Osteocyte (in vitro differentiated cells): ENCODE measurements at places on chromosomes 3 and 15.

- H3K4me1 ChIP-seq: no peaks in the 10 kb centered on the region
- DNase-seq: no peak
- H3K4me3 ChIP-seq: no peak overlapping the region
- H3K27ac ChIP-seq: no peak overlapping the region
- H3K36me3 ChIP-seq: no peaks in the 10 kb centered on the region
Observed at GRCh38 chr3:68142441-68142840, 488.0 kb upstream of the SUCLG2 start.

- H3K36me3 ChIP-seq: peaks cover 4% of the 10 kb centered on the region
- H3K27me3 ChIP-seq: no peaks in the 10 kb centered on the region
- no peak for DNase-seq
- no peaks in the 10 kb centered on the region for H3K4me1 ChIP-seq
- no peak overlapping the region for H3K27ac ChIP-seq
Observed at GRCh38 chr3:125220183-125220582, 7.6 kb upstream of the SLC12A8 start.

GRCh38 chr15:26682598-26683164 lies 90.2 kb downstream of the GABRB3 start:
- H3K27me3 ChIP-seq: no peaks in the 10 kb centered on the region
- no peak overlapping the region for H3K4me3 ChIP-seq

- H3K4me3 ChIP-seq: no peak overlapping the region
- H3K36me3 ChIP-seq: no peaks in the 10 kb centered on the region
- peaks cover 27% of the 10 kb centered on the region for H3K4me1 ChIP-seq
Observed at GRCh38 chr3:171643681-171644080, 166.6 kb downstream of the PLD1 start.

DNA sequence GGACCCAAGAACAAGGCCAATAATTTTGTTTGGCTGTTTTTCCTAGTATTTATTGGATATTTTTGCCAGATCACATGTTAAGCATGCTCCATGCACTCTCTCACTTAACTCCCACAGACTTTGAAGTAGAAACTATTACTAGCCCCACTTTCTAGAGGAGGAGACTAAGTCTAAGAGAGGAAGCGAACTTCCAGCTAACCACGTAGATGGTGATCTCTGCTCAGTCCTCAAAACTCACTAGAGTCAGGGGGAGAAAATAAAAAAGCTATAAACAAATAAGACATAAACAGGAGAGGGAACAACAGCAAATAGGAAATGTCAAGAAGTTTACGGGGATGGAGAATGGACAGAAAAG lies 481.0 kb upstream of the PROK2 start:
- no peak overlapping the region for H3K4me3 ChIP-seq
- no peaks in the 10 kb centered on the region for H3K36me3 ChIP-seq
- H3K4me1 ChIP-seq: peaks cover 48% of the 10 kb centered on the region
- H3K27ac ChIP-seq: no peak overlapping the region

DNA sequence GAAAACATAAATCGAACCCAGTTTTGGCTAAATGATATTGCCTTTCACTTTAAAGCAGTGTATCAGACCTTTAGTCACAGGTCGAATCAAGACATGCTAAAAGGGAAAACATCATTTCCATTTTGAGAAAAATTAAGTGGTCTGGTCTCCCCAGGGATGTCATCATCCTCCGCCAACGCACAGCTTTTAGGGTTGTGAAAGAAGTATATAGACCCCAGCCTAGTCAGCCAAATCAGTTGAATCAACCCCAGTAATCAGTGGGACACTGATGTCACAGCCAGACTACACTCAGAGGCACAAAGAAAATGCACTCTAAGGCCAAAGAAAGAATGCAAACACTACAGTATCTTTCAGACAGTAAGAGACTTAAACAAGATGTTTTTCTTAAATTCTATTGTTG lies 187.4 kb downstream of the ZIC4 start:
- no peak overlapping the region for H3K27ac ChIP-seq
- no peaks in the 10 kb centered on the region for H3K4me1 ChIP-seq
- H3K4me3 ChIP-seq: no peak overlapping the region
- no peak for DNase-seq

- H3K4me1 ChIP-seq: peaks cover 22% of the 10 kb centered on the region
- H3K4me3 ChIP-seq: no peak overlapping the region
- H3K27me3 ChIP-seq: no peaks in the 10 kb centered on the region
- no peak for DNase-seq
Observed at GRCh38 chr3:188646592-188646991, 492.6 kb downstream of the LPP start.

DNA sequence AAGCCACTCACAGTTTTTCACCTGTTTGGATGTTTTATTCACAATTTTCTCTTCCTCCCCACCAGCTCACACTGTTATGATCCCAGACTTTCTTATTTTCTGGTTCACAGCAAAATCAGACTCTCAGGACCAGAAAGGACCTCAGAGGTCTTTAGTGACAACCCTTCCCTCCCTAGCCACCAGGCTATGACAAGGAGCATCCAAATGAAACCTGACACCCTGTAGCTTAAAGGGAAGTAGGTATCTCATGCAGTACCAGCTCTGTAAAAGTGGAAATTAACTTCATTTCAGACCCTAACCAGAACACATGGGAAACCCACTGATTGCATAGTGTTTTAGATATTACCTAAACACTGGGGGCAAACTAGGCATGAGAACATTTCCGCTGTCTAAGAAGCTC lies 45.3 kb downstream of the ATP13A5 start:
- no peak for DNase-seq
- no peaks in the 10 kb centered on the region for H3K27me3 ChIP-seq
- no peak overlapping the region for H3K4me3 ChIP-seq
- no peaks in the 10 kb centered on the region for H3K4me1 ChIP-seq
- H3K36me3 ChIP-seq: no peaks in the 10 kb centered on the region

- no peak overlapping the region for H3K4me3 ChIP-seq
- no peaks in the 10 kb centered on the region for H3K4me1 ChIP-seq
- H3K36me3 ChIP-seq: no peaks in the 10 kb centered on the region
- no peak for DNase-seq
Observed at GRCh38 chr3:41346698-41347270, 147.5 kb downstream of the CTNNB1 start.

DNA sequence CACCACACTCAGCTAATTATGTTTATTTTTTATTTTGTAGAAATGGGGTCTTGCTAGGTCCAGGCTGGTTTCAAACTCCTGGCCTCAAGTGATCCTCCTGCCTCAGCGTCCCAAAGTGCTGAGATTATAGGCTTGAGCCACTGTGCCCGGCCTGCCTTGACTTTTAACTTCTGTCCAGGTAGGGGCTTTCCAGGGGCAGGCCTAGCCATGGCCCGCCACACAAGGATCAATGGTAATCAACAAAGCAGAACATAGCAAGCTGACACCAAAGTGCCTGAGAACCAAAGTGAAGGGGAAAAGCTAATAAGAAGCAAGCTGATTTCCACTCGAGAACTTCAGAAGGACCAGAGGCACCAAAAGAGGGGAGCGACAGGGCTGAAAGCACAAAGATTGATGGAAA lies 9.4 kb upstream of the CRTC3 start:
- no peak for DNase-seq
- peaks cover 8% of the 10 kb centered on the region for H3K4me1 ChIP-seq
- no peak overlapping the region for H3K27ac ChIP-seq
- H3K4me3 ChIP-seq: no peak overlapping the region

DNA sequence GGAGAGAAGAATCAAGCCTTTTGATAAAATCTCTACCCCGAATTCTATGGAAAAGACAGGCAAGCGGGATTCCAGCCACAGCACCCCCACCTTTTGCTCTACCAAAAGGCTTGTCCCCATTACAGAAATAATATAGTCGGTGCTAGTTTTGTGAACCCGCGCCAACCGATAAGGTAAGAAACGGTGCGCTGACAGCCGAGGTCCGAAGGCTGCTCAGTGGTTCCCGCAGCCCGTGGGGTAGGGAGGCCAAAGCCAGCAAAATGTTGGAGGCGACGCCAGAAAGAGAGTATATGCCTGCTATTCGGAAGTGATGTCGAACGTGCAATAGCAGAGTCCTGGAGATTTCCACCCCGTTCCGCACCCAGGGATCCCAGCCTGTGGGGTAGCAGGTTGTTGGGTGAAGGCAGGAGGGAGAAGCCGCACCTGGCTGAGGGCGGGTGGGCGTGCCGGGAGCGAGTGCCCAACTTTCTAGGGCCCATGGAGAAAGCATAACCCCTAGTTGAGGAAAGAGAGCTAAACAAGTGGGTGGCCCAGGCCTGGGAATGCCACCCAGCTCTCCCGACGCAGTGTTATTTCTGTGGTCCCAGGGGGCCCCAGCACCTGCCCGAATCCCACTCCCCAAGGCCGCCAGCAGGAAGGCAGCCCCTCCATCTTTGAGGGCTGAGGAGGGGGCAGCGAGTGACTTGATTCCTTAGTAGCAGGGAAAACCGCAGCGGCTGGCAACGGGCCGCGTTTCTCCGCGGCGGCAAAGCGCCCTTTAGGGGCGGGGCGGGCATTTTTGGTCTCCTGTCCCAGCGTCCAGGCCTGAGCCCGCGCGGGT lies 7.9 kb upstream of the SOX2 start:
- H3K4me3 ChIP-seq: no peak overlapping the region
- no peak for DNase-seq
- no peaks in the 10 kb centered on the region for H3K36me3 ChIP-seq
- peaks cover 73% of the 10 kb centered on the region for H3K27me3 ChIP-seq

DNA sequence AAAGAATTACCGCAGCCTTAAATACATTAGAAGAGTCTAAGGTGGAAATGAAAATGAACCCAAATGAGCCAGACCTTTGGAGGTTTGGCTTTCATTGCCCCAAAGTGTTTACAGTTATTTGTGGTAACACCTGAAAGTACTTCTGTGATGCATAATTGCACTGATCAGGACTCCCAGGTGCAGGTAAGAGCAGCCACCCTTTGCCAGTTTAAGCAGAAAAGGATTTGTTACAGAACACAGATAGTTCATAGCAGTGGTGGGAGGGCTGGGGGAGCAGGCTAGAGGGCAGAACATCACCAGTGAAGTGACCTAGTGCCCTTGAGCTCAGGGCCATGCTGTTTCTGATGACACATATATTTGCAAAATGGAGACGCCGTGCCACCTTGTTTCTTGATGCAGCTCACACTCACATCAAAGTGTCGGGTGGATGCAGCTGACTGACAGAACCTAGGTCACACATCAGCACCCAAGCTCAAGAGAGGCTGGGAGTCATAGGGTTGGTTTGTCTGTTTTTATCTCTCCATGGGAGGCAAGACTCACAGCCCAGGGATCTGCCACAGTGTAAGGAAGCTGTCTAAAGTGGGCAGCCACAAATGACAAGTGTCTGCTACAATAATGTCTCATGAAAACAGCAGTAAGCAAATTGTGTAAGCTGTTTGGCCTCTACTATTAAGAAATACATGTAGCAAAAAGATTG lies 49.1 kb downstream of the NEK11 start:
- no peaks in the 10 kb centered on the region for H3K4me1 ChIP-seq
- no peak overlapping the region for H3K4me3 ChIP-seq
- DNase-seq: no peak
- H3K36me3 ChIP-seq: no peaks in the 10 kb centered on the region
- no peak overlapping the region for H3K27ac ChIP-seq

GRCh38 chr15:92949604-92950249 lies 49.6 kb downstream of the CHD2 start:
- peak overlapping the region; percentile 32 for H3K27ac ChIP-seq
- H3K4me3 ChIP-seq: no peak overlapping the region
- H3K27me3 ChIP-seq: no peaks in the 10 kb centered on the region
- no peaks in the 10 kb centered on the region for H3K4me1 ChIP-seq
